Activated T-cell treated with anti-CD3 and anti-CD28 coated beads, Interleukin-2, amount 50 U/mL, for 4 hours (primary cell): ENCODE measurements at places on chromosomes 3 and 15.

GRCh38 chr3:110123946-110124345 lies 786.6 kb upstream of the DPPA4 start:
- no peak for DNase-seq

DNA sequence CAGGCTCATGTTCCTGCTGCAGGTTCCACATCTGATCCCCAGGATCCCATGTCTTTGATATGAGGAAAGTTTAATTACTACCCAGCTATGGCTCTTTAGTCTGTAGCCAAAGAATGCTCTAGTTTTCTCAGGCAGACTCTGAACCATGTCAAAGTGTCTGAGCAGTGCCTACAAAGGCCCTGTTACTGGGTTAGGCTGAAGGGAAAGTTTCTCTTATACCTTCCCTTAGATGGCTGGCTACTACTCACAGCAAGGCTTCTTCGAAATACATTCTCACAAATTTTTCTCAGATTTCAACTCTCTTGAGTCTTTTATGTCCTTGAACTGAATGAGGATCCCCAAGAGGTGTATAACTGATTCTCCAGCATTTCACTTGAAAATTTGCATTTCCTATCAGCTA lies 102.4 kb downstream of the NR1D2 start:
- DNase-seq = no peak

- no peak for DNase-seq
Observed at GRCh38 chr3:24598695-24599470, 104.2 kb upstream of the THRB start.

GRCh38 chr3:98521897-98522543 lies 682 bp downstream of the CLDND1 start:
- peak; percentile 41 for DNase-seq

GRCh38 chr3:53238886-53239285 lies 16.9 kb downstream of the TKT start:
- no peak for DNase-seq

GRCh38 chr3:30915782-30916181 lies 21.3 kb upstream of the GADL1 start:
- no peak for DNase-seq

- DNase-seq = no peak
Observed at GRCh38 chr3:67704322-67704721, 49.9 kb upstream of the SUCLG2 start.

DNA sequence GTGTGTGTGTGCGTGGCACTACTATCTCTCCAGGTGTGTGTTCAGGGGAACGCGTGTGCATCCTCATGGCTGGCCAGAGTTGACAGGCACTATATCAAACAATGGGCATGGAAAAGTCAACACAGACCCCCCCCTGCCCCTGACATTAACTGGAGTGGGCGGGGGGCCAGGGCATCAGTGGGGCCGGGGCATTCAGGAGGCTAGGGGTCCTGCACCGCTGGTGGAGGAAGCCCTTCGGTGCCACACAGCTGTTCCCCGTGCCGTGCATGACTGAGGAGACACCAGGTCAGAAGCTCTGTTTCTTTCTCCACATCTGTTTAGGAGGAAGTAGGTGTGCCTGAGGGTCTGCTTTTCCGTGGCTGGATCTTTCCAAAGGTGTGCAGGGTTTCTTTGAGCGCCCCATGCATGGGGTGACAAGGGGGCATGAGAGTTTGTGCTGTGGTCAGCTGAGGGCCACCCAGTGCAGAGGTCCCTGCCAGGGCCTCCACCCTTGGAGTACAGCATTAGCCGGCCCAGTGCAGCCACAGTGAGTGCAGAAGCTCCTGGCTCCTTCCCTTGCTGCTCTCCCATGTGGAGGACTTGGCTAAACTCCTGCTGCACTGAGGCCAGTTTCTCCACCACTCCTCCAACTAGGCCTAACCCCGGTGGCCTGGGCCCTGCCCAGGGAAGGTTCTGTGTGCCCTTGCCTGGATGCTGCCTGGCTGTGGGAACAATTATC lies 7.5 kb downstream of the C3orf22 start:
- DNase-seq = no peak

- no peak for DNase-seq
Observed at GRCh38 chr3:120469882-120470301, 19.1 kb upstream of the FSTL1 start.

DNA sequence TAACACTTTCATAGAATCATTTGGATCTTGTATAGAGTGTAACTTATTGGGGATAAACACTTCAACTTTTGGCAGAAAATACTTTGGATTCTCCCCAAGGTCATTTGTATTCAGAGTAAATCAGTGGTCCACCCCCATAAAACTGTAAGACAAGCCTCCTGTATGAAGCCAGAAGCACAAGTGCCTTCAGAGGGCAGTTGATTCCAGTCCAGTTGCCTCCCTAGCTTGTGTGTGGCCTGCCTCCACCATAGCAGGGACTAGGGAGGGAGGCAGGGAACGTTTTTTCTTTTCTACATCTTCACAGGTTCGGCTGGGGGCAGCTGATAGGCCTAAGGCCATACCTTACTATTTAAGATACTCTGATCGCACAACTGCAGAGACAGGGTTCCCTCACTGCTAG lies 11.6 kb downstream of the GORASP1 start:
- no peak for DNase-seq

DNA sequence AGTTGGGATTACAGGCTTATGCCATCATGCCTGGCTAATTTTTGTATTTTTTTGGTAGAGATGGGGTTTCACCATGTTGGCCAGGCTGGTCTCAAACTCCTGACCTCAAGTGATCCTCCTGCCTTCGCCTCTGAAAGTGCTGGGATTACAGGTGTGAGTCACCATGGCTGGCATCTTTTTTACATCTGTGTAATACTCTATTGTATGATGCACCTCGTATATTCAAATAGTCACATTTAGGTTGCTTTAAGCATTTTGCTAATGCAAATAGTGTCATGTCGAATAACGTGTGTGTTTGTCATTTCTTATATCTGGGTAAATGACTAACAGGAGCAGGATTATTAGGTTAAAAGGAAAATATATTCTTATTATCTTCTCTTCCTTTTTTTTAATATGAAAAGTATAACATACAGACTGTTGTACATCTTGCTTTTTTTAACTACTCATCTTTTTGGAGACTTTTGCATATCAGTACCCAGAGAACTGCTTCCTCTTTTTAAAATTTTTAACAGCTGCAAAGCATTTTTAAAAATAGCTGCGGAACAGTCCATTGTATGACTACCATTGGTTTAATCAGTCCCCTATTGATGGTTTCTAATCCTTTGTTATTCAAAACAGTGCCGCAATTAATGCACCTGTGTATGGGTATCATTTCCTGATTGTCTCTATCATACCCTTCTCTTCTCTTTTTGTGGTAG lies 13.4 kb downstream of the SCAMP5 start:
- DNase-seq = no peak

DNA sequence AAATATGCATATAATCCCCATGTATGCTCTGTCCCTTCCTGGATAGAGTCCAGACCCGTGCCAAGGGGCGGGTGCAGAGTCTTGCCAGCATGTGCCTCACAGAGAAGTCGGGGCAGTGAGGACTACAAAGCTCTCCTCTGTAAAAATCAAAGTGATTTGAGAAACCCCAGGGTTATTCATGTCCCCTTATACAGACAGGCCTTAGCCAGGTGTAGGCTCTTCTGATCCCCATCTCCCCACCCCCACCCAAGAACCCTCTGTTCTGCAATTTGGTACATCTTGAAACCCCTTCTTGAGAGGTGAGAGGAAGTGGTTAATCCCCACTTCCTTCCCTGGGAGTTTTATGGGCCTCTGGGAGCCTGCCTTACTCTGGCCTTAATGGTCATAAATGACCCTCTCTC lies 24.7 kb downstream of the TRIM71 start:
- no peak for DNase-seq

GRCh38 chr15:59169251-59169708 lies 37.4 kb upstream of the LDHAL6B start:
- DNase-seq = no peak

DNA sequence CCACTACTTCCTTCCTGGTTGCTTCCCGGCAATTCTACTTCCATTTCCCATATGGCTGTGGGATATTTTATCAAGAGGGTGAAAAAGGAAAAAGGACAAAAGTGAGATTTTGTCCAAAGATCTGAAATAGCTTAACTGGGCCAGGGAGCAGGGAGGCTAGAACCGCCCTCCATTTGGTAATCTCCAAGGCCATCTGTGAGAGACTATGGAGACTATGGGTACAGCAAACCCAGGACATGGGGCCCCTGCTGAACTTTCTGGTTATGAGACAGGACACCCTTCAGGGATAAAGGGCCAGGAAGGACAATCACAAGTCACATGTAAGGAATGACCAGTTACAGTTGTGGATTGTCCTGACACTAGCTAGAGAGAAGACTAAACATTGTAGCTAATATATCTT lies 24.3 kb downstream of the ZSCAN2 start:
- no peak for DNase-seq

DNA sequence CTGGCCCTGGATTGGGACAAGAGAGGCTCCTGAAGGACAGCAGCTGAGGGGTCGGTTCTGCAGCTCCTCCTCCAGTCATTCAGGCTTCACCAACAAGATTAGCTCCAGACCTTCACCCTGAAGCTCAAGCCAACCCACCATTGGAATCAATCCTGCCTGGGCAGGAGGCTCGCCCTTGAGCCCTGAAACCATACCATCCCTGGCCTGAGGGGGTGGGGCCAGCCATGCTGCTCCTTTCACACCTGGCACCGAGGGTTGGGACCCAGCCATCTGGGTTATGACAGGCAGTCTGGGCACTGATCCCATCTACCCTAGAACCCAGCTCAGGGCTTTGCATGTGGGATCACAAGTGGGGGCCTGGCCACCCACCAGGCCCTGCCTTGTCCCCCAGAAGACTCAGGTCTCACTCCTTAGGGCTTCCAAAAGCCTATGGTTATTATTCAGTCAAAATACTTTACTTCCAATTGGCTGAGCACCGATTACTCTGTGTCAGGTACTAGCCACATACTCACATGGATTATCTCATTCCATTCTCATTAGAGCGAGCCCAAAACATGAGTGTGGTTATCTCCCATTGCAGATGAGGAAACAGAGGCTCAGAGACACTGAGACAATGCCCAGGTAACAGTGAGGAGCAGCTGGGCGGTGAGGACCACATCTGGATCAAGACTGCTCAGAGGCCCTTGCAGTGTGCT lies 3.1 kb downstream of the ABHD14B start:
- no peak for DNase-seq

- DNase-seq = no peak
Observed at GRCh38 chr3:98769448-98769847, 6.3 kb downstream of the ST3GAL6 start.

GRCh38 chr15:42371096-42371495 lies 11.8 kb downstream of the CAPN3 start:
- DNase-seq = no peak

DNA sequence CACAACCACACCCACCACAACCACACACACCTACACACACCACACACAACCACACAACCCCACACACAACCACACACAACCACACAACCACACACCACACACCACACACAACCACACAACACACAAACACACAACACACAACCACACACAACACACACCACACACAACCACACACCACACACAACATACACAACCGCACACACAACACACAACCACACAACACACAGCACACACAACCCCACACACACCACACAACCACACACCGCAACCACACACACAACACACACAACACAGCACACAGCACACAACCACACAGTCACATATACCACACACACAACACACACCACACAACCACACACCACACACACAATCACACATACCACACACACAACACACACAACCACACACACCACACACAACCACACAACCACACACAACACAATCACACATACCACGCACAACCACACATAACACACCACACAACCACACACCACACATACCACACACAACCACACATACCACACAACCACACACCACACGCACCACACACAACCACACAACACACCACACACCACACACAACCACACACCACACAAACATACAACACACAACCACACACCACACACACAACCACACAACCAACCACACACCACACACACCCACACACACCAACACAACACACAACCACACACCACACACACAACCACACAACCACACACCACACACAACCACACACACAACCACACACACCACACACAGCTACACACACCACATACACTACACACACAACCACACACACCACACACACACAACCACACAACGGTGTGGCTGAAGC lies 23.7 kb downstream of the CPN2 start:
- DNase-seq = no peak

GRCh38 chr3:81761904-81762580 lies 597 bp upstream of the GBE1 start:
- DNase-seq = no peak

DNA sequence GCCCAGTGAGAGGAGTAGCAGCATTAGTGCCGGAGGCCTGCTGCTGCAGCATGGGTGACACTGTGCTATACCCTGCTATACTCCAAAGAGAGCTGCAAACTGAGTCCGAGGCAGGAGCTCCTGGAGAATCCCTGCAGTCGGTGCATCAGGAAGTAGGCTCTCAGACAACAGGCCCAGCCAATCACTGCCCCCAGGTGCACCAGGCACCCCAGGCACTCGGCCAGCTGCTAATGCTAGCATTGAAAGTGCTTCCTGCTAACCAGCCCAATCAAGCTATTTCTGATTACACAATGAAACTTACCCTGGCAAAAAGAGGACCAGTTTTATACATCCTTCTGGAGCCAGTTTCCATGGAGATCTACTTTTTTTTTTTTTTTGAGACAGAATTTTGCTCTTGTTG lies 45.6 kb upstream of the IREB2 start:
- no peak for DNase-seq

- DNase-seq = no peak
Observed at GRCh38 chr3:180959691-180960090, 29.8 kb downstream of the DNAJC19 start.

DNA sequence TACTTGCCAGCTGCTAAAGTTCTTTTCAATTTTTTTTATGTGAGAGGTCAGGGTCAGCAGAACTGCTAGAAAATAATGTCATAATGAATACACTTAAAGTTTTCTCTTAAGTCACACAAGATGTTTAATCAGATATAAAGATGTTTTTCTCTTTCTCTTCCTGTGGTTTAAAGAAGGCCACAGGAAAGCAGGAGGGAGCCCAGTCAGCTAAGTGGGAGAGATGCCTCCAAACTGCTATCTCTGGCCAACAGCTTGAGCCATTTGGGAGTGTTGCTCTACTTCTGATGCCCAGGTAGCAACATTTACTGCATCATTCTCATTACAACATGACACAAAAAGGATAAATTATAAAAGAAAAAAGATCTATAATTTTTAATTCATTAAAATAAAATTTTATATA lies 45.7 kb upstream of the NLGN1 start:
- DNase-seq = no peak

DNA sequence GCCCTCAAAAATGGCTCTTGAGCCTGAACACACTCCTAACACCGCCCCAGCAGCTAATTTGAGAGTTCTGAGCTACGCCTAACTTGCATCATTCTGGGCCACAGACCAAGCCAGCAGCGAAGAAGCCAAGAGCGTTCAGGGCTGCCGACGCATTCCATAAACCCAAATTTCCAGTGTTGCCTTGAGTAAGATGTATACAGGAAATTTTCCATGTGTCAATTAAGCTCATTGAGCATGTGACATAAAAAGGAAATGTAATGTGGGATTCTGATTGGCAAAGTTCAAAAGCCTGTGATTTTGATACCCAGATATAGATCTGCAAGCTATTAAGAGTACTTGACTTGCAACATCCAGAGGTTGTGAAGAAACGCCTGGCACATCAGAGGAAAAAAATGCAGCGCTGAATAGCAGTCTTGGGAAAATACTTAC lies 148.6 kb upstream of the NR2F2 start:
- no peak for DNase-seq
